ENCODE measurements at places on chromosomes 7 and 10.

DNA sequence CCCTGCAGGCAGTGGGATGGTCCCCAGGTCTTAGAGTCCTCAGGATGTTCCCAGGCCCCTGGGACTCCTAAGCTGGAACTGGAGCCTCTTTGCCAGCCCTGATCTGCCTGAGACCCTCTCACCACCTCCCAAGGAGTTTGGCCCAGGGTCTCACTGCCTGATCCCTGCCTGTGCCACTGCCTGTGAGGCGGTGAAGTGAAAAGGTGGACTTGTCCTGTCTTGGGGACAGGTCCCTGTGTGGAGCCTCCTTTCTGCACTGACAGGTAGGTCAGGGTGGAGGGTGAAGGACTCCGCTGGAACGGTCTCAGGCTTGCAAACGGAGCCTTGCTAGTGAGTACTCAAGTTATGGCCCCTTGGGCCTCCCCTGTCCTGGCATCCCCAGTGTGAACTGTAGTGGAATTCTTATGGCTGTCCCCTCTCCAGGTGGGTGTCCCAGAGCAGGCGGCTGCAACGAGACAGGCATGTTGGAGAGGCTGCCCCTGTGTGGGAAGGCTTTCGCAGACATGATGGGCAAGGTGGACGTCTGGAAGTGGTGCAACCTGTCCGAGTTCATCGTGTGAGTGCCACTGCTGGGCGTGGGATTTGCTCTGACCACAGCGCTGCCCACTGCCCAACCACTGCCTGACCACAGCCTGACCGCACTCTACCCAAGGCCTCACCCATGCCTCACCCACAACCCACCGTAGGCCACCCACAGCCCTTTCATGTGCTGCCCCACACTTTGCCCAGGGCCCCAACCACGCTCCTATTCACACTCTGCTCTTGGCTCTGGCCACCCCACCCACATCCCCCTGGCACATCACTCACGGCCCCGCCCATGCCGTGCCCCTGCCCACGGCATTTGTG is 19.5 kb downstream of the RAMP3 start:
- no peak for DNase-seq

DNA sequence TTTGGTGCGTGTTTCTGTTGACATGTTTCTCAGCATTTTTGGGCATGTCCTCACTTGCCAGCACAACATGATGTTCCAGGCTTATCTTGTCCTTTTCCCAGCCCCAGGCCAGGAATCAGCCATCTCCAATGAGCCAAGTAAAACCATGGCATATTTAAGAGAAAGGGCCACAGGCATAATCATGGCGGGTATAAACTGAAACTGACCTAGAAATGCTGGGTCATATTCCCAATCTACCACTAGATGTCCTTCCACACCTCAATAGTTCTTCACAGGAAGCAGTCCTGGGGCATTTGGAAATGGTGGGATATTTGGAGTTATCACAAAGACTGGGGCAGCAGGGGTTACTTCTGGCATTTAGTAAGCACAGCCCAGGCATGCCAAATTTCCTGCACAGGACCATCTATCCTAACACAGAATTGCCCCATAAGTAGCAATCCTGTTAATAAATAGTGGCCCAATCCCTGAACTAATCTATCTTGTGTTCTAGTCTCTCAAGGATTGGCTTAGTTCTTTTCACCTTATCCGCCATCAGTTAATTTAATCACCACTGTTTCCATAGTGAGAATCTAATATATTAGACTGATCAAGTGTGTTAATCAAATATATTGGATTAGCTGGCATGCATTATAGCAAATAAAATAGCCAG is 101.6 kb downstream of the NPSR1 start:
- DNase-seq = no peak

GRCh38 chr7:51243631-51244030 is 73.0 kb downstream of the COBL start:
- DNase-seq = no peak

- DNase-seq = no peak
Observed at GRCh38 chr7:96188591-96188991, 133.3 kb downstream of the SLC25A13 start.

DNA sequence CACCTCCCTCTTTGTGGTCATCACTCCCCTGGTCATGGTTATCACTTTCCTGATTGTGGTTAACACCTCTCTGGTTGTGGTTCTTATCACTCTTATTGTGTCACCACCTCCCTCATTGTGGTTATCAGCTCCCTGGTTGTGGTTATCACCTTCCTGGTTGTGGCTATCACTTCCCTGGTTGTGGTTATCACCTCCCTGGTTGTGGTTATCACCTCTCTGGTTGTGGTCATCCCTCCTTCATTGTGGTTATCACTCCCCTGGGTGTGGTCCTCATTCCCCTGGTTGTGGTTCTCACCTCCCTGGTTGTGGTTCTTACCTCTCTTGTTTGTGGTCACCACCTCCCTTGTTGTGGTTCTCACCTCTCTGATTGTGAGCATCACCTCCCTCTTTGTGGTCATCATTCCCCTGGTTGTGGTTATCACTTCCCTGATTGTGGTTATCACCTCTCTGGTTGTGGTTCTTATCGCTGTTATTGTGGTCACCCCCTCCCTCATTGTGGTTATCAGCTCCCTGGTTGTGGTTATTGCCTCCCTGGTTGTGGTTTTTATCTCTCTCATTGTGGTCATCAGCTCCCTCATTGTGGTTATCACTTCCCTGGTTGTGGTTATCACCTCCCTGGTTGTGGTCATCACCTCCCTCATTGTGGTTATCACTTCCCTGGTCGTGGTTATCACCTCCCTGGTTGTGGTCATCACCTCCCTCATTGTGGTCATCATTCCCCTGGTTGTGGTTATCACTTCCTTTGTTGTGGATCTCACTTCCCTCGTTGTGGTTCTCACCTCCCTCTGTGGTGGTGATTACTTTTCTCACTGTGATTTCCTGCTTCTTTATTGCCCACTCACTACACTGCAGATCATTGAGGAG is 106.7 kb downstream of the GPR26 start:
- no peak for DNase-seq

DNA sequence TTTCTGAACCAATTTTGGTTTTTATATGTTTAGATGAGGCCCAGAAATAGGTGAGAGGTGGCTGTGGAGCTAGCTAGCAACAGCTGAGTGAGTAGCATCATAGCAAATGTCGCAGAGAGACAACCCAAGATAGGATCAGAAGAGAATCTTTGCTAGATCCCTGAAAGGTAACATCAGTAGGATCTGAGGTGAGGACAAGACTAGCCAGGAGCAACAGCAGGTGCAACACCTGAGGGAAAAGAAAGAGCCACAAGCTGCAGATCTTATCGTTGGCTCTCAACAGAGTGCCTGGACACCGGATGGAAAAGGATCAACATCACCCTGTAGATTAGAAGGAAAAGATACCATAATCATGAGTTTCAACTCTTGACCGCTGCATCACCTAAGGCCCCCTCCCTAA is 4.4 kb downstream of the ST8SIA6 start:
- DNase-seq = no peak

DNA sequence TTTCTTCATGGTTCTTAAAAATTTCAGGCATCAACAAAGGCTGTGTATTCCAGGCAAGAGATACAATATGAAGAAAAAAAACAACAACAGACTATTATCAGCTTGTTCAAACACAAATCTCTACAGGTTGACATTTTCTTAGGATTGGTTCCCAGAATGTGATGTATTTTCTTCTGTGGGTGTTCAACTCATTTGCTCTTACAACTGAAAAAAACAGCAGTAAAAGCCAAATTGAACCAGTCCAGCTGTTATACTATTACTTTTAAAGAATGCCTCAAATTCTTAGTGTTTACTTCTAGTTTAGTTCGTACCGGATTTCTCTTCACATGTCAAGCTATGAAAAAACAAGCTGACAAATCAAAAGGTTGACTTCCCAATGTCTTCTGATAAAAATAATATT is 60.7 kb downstream of the CNTNAP2 start:
- DNase-seq = no peak

DNA sequence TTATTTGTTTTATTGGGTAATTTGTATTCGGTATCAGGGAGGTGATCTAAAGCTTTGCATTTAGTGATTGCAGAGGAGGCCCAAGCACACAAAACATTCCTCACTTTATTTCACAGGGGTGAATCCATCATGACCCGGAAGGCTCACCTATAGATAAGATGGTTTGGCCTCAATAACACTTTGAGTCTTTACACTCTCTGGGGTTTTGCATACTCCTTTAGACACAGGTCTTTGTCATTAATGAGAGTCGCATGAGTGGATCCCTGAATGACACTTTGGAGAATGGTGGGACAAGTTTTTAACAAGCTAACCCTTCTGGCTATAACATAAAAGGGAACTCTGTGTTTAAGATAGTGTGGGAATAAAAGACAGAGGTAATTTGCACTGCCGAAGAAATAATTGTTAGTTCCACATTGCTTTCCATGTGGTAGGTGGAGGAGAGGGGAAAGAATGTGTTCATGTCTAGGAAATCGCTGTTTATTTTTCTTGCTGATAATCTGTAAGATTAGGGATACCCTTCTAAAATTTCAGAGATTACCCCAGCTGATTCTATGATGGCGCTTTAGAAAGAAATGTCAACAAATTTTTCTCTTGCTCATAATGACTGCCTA is 455.8 kb downstream of the TFEC start:
- DNase-seq = no peak

GRCh38 chr7:117325836-117326235 is 3.0 kb upstream of the WNT2 start:
- DNase-seq = no peak

DNA sequence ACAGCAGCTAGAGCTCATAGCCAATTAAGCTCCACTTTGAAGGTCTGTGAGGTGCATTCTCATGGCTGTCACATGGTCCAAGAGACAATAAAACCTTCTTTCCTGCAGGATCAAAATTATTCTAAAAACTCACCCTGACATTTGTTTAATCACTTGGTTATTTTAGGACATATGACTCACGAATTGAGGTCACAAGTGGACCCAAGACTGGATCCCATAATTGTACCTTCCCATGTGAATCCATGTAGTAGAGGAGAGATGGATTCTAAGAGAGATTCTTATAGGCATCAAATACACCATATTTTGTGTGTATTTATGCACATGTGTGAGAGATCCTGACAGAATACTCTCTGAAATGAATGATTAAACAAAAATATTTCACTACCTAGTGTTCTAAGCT is 18.1 kb downstream of the POLR1F start:
- DNase-seq = no peak

GRCh38 chr10:21832821-21833130 is 170.8 kb downstream of the DNAJC1 start:
- no peak for DNase-seq

DNA sequence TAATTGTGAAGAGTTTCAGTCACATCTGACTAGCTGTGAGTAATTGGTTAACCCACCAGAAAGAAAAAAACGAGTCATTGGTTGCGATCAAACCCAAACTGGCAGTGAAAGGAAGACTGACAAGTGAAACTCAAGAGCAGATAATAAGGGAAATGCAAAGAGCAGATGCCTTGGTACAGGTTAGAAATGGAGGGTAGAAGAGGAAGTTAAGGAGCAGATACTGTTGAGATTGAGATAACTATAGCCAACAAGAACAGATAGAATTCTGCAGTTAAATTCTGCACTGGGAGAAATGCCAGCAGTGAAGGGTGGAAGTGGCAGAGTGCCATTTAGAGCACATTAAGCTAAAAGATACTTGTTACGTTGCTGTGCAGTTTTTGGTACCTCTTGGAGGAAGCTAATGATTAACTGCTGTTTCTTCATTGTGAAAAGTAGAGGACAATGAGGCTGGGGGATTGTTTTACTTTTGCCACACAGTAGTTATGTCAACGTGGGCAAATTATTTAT is 65.8 kb downstream of the CDK13 start:
- DNase-seq = no peak

DNA sequence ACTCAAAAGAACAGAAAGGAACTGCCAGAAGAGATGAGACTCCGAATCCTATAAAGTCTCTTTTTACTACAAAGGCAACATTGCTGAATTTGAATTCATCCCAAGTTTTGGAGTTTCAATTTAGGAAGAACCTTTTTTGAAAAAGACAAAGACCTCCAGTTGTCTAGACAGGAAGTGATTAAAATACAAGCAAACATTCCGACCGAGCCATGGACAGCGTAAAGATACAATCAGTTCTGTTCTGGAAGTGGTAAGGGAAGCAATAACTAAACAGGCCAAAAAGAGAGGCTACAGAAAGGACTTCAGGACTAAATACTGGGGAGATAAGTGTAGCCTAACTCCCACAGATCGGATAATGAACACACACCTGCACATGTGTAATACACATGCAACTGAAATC is 101.0 kb downstream of the SMURF1 start:
- DNase-seq = no peak
